ENCODE measurements at places on chromosomes 2 and 18. TPM values are rescaled to one million over a fixed set of nuclear protein-coding genes. Genes with fewer than 3 reads are reported as not detected.

MGAT5 gene
- 2.9 TPM for polyA plus RNA-seq

CFC1 gene
- 207 TPM for polyA plus RNA-seq

FLACC1 gene
- polyA plus RNA-seq = 0.38 TPM

NXPH2 gene
- not detected for polyA plus RNA-seq

REG3A gene
- polyA plus RNA-seq = 167 TPM

XRCC5 gene
- polyA plus RNA-seq = 58.7 TPM

SUCLG1 gene
- 43.8 TPM for polyA plus RNA-seq

CRYGC gene
- not detected for polyA plus RNA-seq

REL gene
- polyA plus RNA-seq = 1.5 TPM

PIEZO2 gene
- 0.96 TPM for polyA plus RNA-seq

RNPEPL1 gene
- polyA plus RNA-seq = 195 TPM

DOCK10 gene
- 0.95 TPM for polyA plus RNA-seq

RNMT gene
- 12.7 TPM for polyA plus RNA-seq

STARD6 gene
- polyA plus RNA-seq = not detected

GRHL1 gene
- polyA plus RNA-seq = 2.4 TPM

RTTN gene
- polyA plus RNA-seq = 2.5 TPM

ST8SIA3 gene
- 4.3 TPM for polyA plus RNA-seq

CPS1 gene
- 0.42 TPM for polyA plus RNA-seq

ARPC2 gene
- 90.7 TPM for polyA plus RNA-seq

LRP1B gene
- 0.08 TPM for polyA plus RNA-seq

ASXL3 gene
- 0.49 TPM for polyA plus RNA-seq

ZAP70 gene
- polyA plus RNA-seq = 2.5 TPM

UCN gene
- polyA plus RNA-seq = 4.6 TPM

CENPA gene
- polyA plus RNA-seq = 0.23 TPM

SCN3A gene
- polyA plus RNA-seq = 0.19 TPM

FEV gene
- 3.9 TPM for polyA plus RNA-seq

IER3IP1 gene
- polyA plus RNA-seq = 15.4 TPM

Data from pancreas (tissue), 10 donors.